MG63 (cell line): ENCODE measurements at places on chromosomes 12 and 14. TPM values are rescaled to one million over a fixed set of nuclear protein-coding genes. Genes with fewer than 3 reads are reported as not detected.

DNA sequence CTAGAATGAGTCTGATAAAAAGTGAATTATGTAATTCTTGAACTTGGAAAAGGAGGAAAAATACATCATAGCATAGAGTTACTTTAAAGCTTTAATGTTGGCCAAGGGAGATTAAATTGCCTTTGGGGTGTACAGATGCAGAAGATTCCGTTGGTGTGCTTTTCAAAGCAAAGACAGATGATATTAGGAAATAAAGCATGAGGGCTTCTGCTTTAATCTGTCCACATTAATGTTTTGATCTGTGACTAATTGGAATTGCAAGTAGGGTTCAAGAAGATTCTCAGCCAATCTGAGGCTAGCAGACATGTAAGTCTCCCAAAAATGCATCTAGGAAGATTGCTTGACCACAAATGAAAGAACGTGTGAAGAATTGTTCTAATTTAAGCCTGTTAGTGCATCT lies 35.2 kb downstream of the LGR5 start:
- no peak for DNase-seq

DNA sequence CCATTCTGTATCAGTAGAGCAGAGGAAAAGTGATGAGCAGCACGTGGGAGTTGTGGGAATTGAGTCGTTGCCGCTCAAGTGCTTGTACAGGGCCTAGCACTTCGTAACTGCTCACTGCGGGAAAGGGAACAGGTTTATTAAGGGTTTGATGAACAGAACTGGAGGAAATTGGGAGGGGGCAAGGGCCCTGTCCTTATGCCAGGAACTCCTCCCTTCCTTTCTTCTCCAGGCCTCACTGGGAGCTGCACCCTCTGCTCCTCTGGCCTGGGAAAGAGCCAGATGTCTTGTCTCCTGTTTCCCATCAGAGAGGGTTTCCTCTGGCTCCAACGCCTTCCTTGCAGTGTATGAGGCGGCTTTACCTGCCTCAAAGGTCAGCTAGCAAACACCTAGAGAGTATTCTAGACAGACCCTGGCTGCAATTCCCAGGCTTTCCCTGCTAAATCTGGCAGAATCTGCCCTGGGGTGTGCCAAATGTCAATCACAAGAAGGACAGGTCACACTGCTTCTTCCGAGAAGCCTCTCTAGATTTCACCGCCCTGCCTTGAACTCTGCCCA lies 78.4 kb downstream of the NTF3 start:
- no peak for DNase-seq

DNA sequence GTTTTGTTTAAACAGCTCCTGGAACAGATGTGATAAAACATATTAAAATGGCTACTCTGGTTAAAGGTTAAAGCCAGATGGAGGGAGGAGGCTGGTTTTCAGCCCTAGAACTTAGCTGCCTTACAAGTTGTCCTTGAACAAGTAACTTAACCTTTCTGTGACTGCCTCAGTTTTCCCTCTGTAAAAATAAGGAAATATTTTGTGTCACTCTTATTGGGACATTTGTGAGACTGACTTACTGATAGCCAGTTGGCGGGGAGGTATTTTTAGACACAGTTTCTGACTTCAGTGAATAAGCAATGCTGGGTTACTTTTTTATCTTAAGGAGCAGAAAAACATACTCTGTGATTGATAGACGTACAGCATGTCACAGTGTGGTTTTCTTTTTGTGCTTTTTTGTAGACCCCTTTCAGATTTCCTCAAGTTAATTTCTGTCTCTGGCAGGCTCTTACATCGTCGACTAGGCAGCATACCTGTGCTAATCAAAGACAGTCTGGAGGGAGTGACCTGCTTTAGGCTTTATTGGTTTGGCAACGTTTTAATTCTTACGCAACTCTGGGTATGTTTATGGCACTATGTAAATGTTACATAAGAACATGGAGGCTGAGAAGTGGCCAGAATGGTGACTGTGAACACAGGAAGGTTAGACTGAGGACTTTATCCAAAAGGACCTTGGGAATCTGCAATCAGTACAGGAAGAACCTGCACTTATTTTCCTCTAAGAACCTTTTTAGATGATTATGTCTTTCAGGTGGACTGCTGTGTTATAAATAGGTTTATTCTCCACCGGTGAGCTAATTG lies 3.3 kb downstream of the ACVR1B start:
- DNase-seq: no peak

STON2 gene
- total RNA-seq: not detected in 2 replicates

HPD gene
- 0.56 and 3.1 TPM in 2 replicates for total RNA-seq
